H1 (cell line): ENCODE measurements at places on chromosomes 5 and 9. TPM values are rescaled to one million over a fixed set of nuclear protein-coding genes. Genes with fewer than 3 reads are reported as not detected.

Gene SMU1
- total RNA-seq: 25.2 and 26.0 TPM in 2 replicates

DNA sequence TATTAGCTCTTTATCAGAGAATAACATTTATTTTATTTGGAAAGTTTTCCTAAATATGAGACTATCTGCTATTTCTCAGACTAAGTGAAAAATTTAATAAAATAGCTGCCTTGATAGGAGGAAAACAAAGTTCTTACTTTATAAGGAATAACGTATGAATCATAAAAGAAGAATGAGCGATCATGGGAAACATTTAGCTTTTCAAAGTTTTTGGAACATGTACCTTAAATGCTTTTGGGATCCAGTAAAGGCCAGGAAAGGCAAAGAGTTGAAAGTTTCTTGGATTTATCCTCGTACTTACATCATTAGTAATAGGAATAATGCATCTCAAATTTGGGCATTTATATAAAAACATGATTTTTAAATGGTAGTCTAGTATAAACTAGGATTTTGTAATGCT is 19.4 kb downstream of the OGN start:
- no peak for DNase-seq

DNA sequence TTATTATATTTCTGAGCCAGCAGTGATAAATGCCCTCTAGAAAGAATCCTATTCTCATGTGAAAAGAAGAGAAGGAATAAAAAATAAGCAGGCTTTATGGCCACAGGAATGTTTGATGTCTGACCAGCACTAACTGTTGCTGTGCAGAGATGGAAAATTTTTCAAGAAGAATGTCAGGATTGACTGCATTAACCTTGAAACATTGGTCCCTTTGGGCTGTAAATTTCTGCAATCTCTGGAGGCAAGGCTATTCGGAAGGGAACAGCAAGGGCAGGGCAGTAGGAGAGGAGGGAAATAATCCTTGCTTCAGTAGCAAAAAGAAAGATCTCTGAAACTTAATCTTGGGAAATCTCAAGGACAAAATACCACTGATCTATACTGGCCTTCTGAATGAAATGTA is 415.2 kb downstream of the DNAH5 start:
- DNase-seq: no peak

DNA sequence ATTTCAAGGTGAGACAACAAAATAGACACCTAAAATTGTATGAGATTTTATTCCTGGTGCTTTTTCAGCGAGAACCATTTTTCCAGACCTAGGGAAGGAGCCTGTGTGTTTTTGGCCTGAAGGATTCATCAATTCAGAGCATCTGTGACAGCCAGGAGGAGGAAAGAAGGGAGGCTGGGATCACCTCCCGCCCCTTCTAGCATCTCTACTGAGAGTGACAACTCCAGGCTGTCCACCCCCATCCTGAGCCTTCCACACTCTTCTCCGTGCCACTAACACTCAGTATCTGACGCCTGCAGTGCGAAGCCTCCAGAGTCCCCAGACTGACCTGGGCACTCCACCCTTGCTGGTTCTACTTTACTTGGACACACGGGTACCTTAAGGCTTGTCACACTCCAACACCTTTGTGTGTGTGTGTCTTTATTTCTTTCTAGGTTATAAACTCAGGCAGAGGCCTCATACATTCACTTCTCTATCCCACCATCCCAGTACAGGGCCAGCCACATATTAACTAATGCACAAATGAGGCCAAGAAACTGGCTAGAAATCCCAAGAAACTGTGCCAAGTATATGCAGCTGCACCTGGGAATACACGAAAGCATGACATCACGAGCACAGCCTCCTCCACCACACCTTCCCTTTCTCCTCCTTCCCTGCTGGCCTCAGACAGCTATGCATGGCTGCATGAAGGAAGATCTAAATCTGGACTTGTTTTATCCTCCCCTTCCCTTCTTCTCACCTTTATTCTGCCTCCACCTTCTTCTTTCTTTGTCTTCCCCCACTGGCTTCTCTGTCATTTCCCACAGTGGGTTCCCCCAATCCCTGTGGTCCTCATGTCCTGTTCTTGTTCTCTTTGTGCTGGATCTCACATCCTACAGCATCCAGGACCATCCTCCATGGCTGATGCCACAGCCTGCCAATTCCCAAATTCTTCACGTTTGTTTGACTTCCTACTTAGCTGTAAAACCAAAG is 16.0 kb downstream of the S1PR3 start:
- DNase-seq: peak; percentile 38

GRCh38 chr9:126491949-126492348 is 121.8 kb upstream of the LMX1B start:
- DNase-seq: no peak

- no peak for DNase-seq
These were observed 15.7 kb downstream of the NACC2 start for GRCh38 chr9:136079211-136079915.

GRCh38 chr9:88661759-88662158 is 126.8 kb downstream of the NXNL2 start:
- no peak for DNase-seq
